ENCODE measurements at places on chromosomes 7 and 10.

- peak; percentile 28 for DNase-seq
Observed at GRCh38 chr10:12358863-12359564, 9.7 kb downstream of the CAMK1D start.

DNA sequence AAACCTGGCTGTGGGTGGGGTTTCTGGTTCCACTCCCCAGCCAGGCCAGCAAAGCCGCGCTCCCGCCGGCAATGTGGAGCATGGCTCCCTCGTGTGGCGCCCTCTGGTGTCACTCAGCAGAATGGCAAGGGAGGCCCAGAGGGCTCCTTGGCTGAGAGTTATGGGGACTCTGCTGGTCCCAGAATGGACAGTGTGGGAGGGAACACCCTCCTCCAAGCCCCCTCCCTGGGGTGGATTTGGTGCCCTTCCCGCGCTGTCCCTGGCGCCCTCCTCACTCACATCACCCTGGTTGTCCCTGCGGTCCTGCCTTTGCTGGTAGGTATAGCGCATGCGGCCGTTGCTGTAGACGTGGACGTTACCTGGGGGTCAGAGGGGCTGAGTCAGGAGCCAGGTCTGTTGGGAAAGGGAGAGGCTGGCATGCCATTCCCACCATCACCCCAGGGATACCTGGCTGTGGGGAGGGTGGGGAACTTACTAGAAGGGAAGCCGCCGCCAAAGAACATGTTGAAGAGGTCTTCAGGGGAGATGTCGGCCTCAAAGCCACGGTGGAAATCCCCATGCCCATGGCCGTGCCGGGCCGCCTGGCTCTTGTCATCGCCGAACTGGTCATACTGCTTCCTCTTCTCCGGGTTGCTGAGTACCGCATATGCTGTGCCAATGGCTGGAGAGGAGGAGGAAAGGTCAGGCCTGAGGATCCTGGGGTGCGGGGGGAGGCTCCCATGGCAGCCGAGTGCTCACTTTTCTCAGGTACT lies 14.0 kb downstream of the DNAJB12 start:
- DNase-seq: peak; percentile 88

DNA sequence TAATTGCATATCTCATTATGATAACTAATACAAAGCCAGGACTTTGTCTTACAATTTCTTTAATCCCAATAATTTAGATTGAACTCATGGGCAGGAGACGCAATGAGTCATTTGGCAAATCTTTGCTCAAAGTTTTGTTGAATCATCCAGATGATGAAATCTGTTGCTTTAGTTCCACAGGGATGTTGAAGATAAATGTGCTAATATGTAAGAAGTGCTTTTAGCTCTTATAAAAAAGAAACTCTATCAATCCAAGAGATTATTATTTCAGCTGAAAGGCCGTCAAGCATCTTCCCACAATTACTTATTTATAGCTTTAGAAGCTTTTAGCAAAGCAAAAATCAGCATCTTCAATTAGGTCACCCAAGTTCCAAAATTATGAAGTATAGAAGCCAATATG lies 36.8 kb upstream of the ANK3 start:
- DNase-seq: no peak

DNA sequence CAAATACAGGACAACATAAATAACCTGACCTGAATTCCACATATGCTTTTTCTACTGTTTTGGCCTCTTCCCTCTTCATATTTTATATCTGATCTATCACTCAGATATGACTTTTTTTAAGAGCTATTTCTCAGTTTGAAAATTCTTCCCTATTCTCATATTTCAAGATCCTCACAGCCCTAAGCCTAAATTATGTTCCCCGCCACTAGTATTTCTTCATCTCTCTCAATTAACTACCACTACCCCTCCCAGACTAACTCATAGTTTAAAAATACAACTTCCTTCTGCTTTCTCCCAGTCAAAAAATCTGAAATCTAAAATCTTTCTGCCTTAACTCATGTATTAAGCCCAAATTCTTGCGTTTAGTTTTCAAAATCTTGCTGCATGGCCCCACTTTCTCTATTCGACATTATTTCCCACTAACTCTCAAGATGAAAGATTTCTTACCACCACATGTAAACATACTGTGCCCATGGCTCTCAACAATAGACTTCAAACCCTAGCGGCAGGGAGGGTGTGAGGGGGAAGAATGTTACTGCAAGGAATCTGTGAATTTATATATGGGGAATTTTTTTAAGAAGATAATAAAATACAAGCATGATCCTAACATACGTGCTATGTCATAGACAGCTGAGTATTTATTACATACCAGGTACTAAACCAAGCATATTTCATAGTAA lies 64.6 kb downstream of the TFEC start:
- no peak for DNase-seq

- DNase-seq: no peak
Observed at GRCh38 chr7:121931149-121931902, 58.4 kb downstream of the PTPRZ1 start.

DNA sequence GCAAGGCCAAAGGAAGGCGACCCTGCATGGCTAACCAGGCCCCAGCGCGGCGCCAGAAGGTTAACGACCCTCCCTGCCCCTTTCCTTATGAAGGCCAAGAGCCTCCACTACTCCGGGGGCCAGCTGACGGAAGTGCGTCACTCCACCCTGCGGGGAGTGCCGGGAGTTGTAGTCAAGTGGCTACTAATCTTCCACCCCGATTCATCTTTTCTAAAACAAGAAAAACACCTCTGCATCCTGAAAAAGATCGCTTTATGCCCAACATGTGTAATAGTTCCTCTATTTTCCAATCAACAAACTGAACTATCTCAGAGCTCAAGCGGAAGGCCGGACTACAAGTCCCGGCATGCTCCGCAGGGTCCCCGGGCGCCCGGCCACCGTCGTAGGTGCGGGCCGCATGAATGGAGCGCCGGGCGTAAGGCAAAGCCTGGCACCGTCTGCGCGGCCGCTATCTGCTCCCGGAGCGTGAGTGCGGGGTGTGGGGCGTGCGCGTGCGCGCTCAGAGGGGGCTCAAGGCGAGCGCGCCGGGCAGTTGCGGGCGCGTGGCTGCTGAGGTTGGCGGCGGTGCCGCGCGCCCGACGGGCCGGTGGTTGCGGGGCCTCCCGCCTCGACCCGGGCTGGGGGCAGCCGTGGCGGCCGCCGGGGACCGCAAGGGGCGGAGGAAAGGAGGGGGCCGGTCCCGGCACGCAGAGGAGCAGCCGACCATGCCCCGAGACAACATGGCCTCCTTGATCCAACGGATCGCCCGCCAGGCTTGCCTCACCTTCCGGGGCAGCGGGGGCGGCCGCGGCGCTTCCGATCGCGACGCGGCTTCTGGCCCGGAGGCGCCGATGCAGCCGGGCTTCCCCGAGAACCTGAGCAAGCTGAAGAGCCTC lies at the start of gene ADO:
Gene ADO, plus strand, starts transcription at position 365 of the 875 bp plus-strand sequence. Its CDS starts 340 bp downstream, at position 705.
- DNase-seq: peak; percentile 83

GRCh38 chr7:15215616-15216015 lies 313.1 kb upstream of the DGKB start:
- DNase-seq: no peak

GRCh38 chr10:70587045-70587658 lies 15.4 kb downstream of the PRF1 start:
- DNase-seq: no peak

DNA sequence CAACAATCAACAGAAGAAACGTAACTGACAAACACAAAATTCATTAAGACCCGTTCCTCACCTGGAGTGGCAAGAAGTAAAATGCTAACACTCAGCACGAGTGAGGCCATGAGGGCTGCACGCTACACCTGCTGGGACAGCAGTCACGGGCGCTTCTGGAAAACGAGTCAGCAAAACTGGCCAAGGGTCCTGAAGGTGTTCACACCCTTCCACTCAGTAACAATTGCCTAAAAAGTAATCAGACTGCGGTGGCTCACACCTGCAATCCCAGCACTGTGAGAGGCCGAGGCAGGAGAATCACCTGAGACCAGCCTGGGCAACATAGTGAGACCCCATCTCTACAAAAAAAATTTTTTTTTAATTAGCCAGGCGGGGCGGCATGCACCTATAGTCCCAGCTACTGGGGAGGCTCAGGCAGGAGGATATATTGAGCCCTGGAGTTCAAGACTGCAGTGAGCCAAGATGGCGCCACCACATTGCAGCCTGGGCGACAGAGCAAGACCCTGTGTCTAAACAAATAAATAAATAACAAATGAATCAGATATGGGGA lies 199.1 kb downstream of the MAD1L1 start:
- DNase-seq: no peak

DNA sequence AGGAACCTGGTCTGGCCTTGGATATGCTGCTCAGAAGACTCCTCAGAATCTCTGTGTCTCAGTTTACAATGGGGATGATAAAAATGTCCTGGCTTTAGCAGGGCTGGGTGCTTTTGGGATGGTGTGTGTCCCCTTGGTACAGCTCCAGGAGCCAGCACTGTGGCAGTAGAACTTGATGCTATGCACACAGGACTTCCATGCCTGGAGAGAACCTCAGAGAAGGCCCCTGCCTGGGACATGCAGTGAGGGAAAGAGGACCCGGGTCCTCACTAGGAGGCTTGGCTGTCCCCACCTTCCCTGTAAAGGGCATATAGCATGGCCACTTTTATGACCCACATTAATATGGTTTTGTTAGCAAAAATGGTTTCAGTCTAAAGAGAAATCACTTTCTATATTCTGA lies 100.5 kb downstream of the GLRX3 start:
- no peak for DNase-seq

DNA sequence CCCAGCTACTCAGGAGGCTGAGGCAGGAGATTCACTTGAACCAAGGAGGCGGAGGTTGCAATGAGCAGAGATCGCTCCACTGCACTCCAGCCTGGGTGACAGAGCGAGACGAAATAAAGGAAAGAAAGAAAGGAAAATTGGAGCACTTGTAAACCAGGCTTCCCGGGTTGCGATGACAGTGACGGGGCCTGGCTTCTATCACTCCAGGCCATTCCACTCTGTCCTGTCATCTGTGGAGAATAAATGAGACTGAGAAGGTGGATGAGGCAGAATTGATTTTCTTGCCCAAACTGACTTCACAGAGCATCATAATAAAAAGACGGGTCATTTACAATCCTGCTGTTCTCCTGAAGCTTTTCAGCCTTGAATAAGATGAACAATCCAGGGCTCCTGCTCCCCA lies 12.1 kb upstream of the KPNA7 start:
- DNase-seq: no peak

- no peak for DNase-seq
Observed at GRCh38 chr10:5440206-5440605, 27.8 kb downstream of the NET1 start.

DNA sequence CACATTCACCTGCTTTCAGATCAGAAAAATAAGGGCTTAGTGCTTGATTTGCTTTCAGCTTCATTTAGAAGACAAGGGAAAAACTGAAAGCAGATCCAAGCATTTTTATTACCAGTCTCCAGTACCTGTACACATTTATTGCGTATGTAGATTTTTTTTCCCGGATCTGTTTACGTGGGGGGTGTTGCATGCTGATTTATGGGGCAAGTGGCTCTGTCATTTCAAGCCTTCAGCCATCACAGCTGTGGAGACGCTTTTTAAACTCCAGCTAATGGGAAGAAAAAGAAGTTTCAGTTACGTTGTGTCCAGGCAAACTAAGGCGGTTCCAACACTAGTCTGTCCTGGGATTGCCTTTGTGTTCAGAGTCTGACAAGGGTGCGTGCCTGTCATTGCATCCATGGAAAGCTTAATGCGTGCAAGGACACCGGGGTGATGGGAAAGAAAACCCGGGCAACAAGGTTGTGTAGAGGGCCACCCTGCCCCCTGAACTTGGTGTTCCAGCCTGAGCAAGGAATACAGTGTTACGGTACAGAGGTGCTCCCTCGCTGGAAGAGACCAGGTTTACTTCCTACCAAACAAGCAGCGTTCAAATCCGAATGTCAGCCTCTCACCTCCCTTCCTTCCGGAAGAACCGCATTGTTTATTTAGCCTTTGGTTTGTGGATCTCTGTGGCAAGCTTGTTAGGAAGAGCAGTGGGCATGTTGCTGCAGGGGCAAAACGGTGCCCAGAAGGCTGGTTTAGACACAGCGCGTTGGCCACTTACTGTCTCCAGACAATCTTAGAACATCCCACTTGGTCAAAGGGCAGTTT lies 128.2 kb downstream of the FGFR2 start:
- no peak for DNase-seq

GRCh38 chr7:21980926-21981500 lies 35.3 kb upstream of the CDCA7L start:
- no peak for DNase-seq

DNA sequence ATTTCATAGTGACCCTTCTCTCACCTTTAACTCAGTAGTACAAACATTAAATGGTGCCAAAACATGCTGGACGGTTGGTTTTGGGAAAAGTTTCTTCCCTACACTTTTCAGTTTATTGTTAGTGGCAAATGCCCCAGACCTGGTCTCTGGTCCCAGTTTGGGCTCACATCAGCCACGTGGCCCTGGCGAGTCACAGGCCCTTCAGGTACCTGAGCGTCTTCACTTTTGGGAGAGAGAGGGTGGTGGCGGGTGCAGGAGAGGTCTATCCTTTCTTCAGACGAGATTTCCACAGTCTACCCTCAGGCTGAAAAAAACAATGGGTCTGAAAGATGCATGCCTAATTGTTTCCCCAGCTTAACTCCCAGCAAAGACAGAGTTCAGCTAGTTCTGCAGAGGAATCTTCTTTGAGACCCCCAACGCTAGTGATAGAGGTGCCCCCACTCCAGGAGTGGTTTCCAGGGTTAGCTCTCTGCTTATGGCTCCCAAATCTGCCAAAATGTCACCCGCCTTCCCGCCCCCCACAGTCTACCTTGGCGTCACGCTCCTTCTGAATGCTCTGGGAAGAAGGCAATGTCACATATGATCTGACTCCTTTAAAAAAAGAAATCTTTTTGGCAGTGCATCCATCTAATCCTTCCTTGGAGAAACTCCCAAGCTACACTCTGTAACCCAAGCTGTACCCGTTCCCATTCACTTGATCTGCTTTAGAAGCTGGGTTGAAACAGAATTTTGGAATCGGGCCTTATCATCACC lies 384.8 kb upstream of the FOXK1 start:
- no peak for DNase-seq

DNA sequence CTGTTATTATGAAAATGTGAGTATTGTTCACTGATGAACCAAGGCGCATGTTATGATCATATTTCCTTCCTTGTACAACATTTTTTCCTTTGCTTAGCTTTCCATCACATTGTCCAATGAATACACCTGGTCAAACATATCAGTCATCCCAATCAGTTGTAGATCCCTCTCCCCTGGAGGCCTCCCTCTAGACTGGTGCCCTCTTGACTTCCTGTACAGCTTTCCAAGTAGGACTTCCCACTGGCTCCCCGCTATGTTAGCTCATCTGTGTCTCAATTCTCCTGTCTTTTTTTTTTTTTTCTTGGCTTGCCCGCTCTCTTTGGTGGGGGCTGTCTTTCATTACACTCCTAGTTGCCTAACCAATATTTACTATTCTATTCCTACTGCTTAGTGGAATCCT lies 214.2 kb upstream of the NPY start:
- no peak for DNase-seq

GRCh38 chr10:86199041-86199440 lies 167.6 kb downstream of the GRID1 start:
- DNase-seq: no peak

- no peak for DNase-seq
Observed at GRCh38 chr7:85736085-85736484, 549.2 kb upstream of the SEMA3D start.
